ENCODE measurements at places on chromosomes 2 and 18.

GRCh38 chr18:10875811-10876210 lies 273.6 kb downstream of the PIEZO2 start:
- no peak for DNase-seq

- DNase-seq, result no peak
Observed at GRCh38 chr2:235811446-235812184, 317.8 kb downstream of the AGAP1 start.

DNA sequence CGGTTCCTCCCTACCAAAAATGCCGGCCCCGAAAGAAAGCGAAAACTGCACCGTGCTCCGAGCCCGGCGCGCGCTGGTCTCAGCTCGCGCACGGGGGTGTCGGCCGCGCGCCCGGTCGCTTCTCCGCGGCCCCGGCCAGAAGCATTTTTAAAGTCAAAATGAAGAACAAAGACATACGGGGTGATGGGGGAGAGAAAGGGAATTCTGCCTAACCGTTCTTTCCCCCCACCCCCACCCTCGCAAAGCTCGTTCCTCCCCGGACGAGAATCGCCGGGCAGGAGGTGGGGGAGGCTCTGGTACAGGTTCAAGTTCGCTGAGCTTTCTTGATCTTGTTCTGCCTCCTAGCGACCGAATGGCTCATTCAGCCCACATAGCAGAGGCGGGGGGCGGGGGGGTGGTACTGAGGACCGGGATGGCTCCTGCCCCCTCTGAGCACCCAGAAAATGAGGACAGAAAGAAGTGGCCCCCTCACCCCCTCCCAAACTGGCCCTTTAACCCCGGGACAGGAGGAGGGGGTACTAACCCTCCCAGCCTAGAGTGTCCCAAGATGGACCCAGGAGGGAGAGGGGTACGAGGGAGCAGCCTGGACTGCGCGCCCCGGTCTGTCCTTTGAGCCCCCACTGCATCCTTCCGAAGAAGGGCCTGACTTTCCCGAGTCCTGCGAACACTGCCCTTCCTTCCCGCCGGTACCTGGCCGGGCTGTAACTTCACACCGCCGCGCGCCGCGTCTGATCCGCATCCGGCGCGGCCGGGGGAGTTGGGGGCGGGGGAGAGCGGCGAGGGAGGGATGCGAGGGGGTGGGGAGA lies 3.1 kb downstream of the BCL11A start:
- no peak for DNase-seq

DNA sequence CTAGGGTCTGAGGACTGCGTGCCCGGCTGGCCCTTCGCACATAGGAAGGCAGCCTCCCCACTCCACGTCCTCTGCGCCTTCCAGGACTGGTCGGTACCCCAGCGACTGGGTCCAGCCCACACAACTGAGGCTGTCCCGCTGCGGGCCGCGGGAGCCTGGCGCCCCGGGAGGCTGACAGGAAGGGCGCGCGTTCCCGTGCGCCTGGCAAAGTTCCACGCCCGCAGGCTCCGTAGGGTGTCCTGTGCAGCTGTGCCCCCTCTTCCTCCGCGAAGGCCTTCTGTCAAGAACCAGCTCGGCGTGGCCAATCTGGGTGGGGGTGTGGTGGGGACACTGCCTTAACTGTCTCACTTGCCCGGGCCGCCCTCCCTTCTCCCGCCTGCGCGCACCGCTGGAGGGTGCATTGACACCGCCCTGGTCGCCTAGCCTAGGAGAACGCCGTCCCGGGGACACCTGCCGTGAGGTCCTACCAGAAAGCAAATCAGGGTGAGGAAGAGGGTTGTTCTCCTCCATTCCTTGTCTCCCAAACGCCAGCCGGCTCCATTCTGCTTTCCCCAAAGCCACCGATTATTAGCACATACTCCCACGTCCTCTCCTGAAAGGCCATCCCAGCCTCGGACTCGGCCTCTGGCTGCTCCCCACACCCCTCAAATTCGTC lies 618 bp upstream of the LYPD1 start:
- DNase-seq, result peak; percentile 65

DNA sequence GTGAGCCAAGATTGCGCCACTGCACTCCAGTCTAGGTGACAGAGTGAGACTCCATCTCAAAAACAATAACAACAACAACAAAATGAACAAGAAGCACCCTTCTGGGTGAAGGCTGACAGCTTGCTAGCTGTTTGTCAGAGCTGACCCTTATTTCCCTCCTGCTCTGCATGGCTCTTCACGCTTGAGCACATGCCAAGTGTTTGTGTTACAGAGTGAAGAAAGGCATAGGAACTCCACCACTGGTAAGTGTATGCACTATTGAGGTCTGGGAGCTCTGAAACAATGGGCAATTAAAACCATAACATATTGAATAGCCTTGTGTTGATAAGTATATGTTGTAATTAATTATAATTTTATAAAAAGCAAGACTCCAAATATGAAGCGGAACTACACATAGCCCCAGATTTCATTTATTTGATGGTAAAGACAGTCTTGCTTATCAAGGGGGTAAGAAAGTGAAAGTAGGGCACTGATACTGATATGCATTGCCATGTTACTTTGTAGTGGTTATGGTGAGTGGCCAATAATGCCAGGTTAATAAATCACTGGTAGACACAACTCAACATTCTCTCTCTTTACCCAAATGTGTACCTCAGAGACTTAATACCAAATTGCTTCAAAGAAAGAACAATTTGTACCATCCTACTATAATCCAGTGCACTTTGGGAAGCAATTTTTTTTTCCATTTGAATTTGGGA lies 163.4 kb downstream of the VWC2L start:
- no peak for DNase-seq

DNA sequence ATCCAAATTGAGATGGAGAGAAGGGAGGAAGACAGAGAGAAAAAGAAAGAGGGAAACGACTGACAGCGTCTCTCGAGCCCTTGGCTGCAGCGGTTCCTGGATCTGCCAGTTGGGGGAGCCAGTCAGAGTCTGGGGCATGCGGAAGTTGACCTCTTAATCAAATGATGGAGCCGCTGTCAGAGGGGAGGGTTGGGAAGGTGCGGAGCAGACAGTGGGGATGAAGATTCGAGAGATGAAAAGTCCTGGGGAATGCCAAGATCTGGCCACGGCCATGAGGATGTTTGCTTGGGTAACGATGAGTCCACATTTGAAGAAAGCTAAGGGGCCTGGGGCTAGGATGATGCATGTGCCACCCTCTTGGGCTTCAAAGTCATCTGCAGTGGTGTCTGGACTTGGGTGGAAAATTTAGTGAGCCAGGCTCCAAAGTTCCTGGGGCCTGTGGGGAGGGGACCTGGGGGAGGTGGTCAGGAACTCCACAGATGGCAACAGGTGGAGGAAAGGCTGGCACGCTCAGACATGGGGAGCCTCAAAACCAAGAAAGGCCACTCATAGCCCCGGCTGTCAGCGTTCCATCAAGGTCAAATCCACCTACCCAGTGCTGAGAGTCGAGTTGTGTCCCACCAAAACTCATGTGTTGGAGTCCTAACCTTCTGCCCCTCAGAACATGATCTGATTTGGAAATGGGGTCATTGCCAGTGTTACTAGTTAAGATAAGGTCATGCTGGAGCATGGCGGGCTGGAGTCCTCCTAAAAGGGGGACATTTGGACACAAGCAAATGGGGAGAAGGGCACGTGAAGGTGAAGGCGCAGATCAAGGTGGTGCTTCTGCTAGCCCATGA lies 200.1 kb downstream of the NDUFA10 start:
- DNase-seq, result peak; percentile 0

- DNase-seq, result no peak
Observed at GRCh38 chr2:174892546-174892945, 112.6 kb downstream of the CHN1 start.

DNA sequence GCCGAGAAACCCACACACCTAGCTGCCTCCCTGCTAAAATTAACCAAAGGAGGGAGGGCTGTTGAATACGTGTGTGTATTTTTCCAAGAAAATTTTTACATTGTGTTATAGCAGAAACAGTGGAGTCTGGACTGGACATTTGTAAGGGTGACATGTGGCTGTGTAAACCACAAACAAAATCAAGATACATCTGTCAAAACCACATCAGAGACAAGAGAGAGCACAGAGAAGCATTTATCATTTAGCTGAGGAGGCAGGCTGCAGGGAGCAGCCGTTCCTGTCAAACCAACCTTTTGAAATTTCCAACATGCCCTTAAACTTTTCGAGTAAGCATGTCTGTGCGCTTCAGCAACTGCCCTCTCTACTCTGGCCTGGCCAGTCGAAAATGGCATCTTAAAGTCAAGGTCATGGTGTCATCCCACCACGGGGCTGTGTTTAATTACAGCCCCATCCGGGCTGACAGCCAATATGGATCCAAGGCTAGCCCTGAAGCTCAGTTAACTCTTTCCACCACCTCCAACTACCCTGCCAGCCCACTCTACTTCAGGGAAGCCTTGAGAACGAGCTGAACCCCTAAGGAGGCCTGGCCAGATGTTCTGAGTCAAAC lies 8.4 kb downstream of the BCL11A start:
- DNase-seq, result no peak

- DNase-seq, result no peak
Observed at GRCh38 chr2:228474466-228474865, 293.0 kb upstream of the SPHKAP start.

GRCh38 chr2:230457793-230458192 lies 41.8 kb downstream of the SP100 start:
- no peak for DNase-seq

- DNase-seq, result no peak
Observed at GRCh38 chr2:177547122-177547521, 154.5 kb downstream of the AGPS start.

DNA sequence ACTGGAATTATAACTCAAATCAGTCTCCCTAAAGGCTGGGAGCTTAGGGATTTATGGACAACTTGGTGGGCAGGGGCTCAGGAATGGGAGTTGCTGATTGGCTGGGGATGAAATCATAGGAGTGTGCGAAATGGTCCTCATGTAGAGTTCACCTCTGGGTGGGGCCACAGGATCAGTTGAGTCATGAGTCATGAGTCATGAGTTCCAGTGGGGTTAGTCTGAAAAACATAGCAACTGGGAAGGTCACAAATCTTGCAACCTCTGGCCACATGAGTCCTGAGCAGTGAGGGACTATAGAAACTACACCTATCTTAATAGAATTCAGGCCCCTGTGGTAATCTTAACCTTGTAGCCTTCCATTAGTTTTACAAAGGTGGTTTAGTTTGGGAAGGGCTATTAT lies 383.3 kb downstream of the RBM43 start:
- DNase-seq, result no peak
